Upper lobe of right lung (tissue), 1 donor: ENCODE measurements at places on chromosomes 7 and 10.

DNA sequence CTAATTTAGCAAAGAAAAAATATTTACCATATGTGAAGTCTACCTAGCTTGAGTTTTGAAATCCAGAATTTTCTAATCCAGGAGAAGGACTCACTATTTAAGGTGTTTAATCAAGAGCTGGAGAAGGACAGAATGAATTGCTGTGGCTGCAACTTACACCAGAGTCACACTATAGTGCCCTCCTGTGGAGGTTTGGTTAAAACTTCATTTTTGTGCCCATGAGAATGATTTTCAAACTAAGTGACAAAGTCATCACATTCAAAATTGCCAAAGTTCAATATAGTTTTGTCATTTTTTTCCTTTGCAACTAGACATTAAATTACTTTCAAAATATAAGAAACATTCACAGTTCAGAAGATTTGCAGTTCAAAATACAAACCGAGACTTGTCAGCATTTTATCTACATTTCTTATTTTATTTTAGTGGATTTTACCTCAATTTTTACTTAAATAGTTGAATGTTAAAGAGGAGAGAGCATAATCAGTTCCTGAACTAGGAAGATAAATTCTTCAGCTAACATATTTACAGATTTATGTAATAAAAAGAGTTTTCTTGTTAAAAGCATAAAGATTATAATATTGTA lies 70.7 kb downstream of the CABCOCO1 start:
- no peak for DNase-seq

DNA sequence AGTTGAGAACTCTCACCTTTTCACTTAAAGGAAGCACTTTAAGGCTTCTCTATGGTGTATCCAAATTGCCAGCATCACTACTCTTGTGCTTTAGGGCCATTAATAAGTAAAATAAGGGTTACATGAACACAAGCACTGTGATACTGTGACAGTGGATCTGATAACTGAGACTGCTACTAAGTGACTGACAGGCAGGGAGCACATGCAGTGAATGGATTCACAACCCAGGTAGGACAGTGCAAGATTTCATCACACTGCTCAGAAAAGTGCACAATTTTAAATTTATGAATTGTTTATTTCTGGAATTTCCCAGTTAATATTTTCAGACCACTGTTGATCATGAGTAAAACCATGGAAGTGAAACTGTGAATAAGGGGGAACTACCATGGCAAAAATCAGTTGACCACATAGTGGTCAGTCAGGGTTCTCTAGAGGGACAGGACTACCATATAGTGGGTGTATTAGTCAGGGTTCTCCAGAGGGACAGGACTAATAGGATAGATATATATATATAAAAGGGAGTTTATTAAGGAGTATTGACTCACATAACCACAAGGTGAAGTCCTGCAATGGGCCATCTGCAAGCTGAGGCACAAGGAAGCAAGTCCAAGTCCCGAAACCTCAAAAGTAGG lies 20.9 kb upstream of the CYP51A1 start:
- DNase-seq = no peak

GRCh38 chr7:120805636-120806388 lies 52.1 kb downstream of the TSPAN12 start:
- no peak for DNase-seq

- no peak for DNase-seq
Observed at GRCh38 chr7:157857578-157858075, 520.8 kb downstream of the DNAJB6 start.
